ENCODE measurements at places on chromosomes 4 and X.
A peak's percentile ranks its signal among the peaks of the same experiment; 100 is the strongest.

GRCh38 chr4:168800926-168801325 lies 209.1 kb downstream of the CBR4 start:
- DNase-seq: no peak

GRCh38 chr4:160319868-160320260 lies 1217.0 kb downstream of the RAPGEF2 start:
- no peak for DNase-seq

DNA sequence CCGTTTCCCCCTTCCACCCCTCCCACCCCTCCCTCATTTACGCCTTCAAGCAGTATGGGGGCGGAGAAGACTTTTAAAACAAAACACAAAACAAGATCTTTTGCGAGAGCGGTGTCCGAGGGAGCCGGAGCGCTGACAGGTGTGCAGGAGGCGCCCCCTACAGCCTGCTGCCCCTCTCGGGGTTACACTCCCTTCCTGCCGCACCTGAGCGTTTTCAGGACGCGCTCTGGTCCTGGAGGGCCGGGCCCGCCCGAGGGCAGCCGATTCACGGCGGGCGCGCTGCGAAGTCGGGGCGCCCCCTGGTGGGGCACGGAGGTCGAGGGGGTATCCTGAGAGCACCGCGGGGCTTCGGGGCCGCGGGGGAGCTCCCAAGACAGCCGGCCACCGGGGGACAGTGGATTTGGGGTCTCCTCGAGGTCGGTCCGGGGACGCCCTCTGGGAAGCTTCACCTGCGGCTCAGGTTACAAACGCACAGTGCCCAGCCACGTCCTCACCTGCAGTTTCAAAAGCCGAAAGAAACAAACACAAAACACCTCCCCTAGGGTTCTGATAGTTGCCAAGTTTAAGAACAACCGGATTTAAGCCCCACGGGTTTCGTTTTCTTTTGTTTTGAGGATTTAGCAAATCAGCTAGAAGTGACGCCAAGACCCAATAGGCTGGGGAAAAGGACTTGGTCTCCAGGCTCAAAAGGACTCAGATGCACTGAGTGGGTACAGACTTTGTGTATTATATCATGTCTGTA lies 8.0 kb upstream of the NEUROG2 start:
- DNase-seq: peak; percentile 40

GRCh38 chrX:45771560-45772340 lies 571.1 kb upstream of the DIPK2B start:
- DNase-seq: peak; percentile 28

GRCh38 chr4:25900310-25900709 lies 13.7 kb upstream of the SMIM20 start:
- DNase-seq: no peak

DNA sequence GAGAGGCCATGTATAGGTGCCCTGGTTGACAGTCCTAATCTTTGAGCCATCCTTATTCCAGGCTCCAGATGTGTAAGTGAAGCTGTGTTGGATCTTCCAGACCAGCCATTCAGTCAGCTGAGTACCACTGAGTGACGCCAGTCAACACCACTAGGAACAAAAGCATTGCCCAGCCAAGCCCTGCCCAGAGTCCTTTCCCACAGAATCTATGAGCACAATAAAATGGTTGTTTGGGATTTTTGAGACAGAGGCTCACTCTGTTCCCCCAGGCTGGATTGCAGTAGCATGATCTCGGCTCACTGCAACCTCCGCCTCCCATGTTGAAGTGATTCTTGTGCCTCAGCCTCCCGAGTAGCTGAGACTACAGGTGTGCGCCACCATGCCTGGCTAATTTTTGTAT lies 262.5 kb downstream of the BCOR start:
- no peak for DNase-seq

GRCh38 chrX:141279476-141279875 lies 37.2 kb upstream of the SPANXC start:
- no peak for DNase-seq

GRCh38 chrX:135484641-135485289 lies 35.7 kb upstream of the INTS6L start:
- DNase-seq: peak; percentile 43

- DNase-seq: no peak
Measured at GRCh38 chrX:41720125-41720779, 3.7 kb upstream of the GPR82 start.

- no peak for DNase-seq
Measured at GRCh38 chr4:61877893-61878292, 677.8 kb downstream of the ADGRL3 start.

DNA sequence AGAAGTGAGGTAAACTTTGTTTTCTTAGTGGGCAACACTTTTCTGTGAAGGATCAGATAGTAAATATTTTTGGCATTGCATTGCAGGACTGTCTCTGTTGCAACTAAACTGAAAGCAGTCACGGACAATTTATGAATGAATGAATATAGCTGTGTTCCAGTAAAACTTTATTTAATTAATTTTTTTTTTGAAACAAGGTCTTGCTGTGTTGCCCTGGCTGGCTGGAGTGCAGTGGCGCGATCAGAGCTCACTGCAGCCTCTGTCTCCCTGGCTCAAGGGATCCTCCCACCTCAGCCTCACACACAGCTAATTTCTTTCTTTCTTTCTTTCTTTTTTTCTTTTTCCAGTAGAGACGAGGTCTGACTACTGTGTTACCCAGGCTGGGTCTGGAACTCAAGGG lies 15.8 kb downstream of the RBM10 start:
- no peak for DNase-seq

DNA sequence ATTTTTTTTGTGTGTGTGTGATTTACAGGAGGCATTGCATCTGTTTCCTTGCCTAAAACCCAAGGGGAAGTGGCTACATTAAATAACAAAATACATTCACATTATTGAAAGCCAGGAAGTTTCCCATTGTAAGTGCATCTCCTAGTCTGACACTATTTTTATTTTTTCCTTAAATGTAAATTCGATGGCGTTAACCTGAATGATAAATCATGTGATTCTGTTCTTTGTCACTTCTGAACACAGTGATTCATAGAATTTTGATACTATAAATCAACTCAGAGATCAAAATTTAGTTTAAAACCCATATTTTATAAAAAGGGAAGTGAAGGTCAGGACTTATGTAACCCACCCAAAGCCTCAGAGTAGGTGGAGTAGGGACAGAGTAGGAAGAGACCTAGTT lies 258.1 kb downstream of the GABRG1 start:
- DNase-seq: no peak

GRCh38 chr4:74304095-74304625 lies 4.1 kb upstream of the EPGN start:
- DNase-seq: no peak

GRCh38 chr4:74109870-74110605 lies 11.0 kb upstream of the CXCL2 start:
- no peak for DNase-seq

GRCh38 chr4:119010909-119011606 lies 122.4 kb downstream of the SYNPO2 start:
- no peak for DNase-seq

DNA sequence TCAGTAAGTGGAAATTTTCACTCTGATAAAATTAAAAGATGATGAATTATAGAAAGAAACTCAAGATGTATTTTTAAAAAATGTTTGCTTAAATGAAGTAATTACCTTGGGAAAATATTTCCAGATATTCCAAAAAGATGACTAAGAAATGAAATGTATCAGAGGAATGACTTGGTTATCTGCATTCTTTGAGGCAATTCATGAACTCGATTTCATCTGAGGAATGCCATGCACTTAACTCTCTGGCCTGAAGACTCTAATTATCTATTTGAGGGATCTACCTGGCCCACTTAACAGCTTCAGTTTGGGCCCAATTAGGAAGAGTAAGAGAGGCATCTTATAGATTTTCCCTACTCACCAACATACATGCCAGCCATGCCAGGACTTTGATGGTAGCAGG lies 182.3 kb downstream of the INPP4B start:
- DNase-seq: no peak

- DNase-seq: no peak
Measured at GRCh38 chr4:83356899-83357661, 22.4 kb upstream of the HPSE start.

- peak; percentile 79 for DNase-seq
Measured at GRCh38 chr4:37648084-37648817, 37.9 kb downstream of the RELL1 start.

DNA sequence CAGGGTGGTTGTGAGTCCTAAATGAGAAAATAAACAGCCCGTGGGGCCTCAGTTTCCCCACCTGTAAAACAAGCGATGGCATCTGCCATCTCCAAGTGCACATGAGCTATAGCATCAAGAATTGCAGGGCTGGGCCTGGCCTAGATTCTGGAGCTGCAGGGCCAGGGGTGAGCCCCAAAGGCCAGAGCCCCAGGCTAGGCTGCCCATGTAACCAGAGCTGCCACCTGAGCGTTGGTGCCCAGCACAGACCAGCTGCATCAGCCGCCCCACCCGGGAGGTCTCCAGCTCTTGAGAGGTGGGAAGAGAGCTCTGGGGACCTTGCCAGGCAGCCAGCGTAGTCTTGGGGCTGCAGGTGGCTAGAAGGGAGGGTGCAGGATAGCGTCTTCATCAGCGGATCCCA lies 27.0 kb upstream of the GPR78 start:
- no peak for DNase-seq

- no peak for DNase-seq
Measured at GRCh38 chr4:125091101-125091500, 223.7 kb upstream of the FAT4 start.

DNA sequence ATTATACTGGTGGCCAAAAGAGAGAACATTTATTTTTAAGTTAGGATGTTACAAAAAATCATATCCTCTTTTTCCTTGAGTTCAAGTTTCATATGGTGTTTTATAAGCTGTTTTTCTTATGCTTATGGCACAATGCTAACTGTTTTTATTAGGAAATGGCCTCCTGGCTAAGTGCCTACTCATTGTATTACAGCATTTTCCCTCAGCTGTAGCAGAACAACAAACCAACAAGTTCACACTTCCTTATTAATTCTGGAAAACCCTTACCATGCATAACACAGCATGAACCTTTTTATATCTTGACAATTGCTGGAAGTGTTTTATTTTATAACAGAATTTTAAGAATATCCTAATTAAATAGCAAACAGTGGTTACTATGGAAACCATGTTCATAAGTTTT lies 165.8 kb downstream of the GASK1B start:
- DNase-seq: no peak

DNA sequence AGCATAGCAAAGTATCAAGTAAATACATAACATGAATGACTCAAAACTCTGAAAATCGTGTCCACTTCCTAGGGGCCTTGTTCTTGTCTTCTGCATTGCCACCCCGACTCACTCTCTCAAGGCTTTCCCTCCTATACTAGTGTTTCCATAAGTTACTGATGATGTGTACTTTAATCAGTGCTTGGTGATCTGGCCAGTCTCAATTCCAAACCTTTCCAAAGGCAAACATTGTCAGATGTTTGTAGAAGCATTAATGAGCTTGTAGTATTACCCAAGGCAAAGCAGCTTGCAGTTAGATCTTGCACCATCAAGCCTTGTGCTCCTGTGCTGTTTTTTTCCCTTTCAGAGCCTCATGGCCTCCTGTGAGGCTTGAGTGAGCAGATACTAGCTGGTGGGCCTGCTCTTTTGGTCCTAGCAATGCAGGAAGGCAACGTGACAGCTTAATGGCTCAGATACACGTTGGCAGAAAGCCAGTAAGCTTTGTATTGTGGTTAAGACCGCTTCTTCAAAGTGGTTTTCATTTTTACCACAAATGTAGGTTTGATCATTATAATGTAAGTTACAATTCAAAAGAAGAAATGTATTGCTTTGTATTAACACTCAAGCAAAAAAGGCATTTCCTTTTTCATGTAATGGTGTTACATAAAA lies 51.8 kb downstream of the RBPJ start:
- DNase-seq: no peak

- DNase-seq: no peak
Measured at GRCh38 chr4:112516471-112517066, 589 bp upstream of the NEUROG2 start.

DNA sequence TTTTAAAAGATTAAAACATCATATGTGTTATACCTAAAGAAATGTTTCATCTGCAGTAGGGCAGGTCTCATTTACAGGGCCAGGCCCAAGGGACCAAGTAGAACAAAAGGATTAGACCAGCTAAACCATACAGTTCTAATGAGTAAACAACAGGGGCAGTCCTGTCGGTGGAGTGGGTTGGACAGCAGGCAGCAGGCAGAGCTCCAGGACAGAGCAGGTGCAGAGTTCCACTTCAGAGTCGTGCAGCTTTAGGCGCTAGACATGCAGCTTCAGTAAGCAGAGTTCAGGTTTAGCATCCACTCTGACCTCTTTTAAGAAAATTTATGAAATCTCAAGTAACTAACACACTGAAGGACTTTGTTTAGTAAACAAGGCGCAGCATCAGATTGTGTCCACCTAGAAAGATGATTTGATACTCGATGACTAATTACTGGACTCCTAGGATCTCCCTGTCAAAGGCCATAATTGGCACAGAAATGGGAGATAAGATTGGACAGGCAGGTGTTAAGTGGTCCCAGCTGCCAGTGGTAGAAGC lies 487.7 kb upstream of the INTU start:
- no peak for DNase-seq

DNA sequence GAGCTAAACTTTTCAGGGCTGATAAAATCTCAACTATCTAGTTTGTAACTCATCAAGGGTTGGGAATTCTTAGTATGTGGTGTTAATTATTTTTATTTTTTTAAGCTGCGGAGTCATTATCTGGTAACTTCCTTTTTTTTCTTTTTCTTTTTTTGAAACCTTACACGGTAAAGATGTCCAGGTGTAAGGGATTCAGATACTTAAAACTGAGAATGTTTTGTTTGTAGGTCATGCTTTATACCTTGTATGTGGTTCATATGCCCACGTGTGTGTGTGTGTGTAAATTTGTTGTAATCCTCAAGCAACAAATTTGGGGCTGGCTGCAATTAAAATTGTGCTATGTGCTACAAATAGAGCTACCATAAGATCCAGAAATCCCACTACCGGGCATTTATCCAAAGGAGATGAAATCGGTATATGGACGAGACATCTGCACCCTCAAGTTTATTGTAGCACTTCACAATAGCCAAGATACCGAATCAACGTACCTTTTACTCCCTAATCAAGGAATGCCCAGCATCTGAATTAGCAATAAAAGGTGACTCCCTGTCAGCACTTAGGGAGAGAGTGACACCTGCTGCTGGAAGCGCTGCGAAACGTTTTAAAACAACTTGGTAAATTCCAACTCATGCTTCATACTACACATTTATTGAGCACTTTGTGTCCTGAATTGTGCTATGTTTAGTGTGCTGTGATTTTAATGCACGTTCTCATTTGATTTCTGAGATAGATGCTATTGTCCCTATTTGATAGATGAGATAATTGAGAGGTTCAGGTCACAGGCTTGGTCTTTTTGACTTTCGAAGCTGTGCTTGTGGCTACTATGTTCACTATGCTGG lies 16.1 kb downstream of the MSMO1 start:
- DNase-seq: no peak

DNA sequence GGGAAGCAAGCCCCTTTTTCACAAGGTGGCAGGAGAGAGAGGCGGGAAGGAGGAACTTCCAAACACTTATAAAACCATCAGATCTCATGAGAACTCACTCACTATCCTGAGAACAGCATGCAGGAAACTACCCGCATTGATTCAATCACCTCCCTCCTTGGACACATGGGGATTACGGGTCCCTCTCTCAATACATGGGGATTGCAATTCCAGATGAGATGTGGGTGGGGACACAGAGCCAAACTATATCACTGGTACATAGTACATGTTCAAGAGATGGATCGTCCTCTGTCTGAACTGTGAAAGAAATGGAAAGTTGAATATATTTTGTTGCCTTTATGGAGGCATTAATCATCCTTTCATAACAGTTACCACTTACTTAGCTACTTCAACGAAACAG lies 12.8 kb downstream of the EREG start:
- no peak for DNase-seq

- no peak for DNase-seq
Measured at GRCh38 chr4:89108091-89108490, 3.2 kb upstream of the TIGD2 start.

GRCh38 chr4:107736037-107736436 lies 16.0 kb upstream of the PAPSS1 start:
- no peak for DNase-seq

Measured in adrenal gland (tissue), 19 donors.